ENCODE measurements at places on chromosomes 6 and 20.

GRCh38 chr6:123223461-123223860, 227.4 kb downstream of the CLVS2 start:
- no peak for DNase-seq

DNA sequence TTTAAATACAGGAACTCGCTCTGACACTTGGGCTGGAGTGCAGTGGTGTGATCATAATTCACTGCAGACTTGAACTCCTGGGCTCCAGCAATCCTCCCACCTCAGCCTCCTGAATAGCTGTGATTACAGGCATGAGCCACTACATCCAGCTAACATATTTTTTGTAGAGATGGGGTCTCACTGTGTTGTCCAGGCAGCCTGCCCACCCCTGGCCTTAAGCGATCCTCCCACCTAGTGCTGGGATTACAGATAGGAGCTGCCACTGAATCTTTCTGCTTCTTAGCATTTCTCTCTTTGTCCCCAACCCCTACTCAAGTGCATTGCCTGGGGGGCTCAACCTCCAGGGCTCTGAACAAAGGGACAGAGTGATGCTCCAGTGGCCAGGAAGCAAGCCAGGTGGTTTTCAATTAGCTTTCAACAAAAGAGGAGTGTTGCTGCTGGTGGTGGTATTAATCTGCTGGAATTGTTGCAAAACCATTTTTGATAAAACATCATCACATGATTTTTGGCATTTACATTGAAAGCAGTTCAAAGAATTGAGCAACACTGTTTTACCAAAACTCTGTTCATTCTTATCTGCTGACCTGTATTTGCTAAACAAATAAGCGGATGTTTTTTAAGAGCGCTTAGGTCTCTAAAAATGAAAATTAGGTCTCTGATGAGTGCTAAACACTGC, 40.4 kb upstream of the BPIFA2 start:
- DNase-seq, result no peak

GRCh38 chr20:16098890-16099639, 474.2 kb downstream of the KIF16B start:
- DNase-seq, result no peak

DNA sequence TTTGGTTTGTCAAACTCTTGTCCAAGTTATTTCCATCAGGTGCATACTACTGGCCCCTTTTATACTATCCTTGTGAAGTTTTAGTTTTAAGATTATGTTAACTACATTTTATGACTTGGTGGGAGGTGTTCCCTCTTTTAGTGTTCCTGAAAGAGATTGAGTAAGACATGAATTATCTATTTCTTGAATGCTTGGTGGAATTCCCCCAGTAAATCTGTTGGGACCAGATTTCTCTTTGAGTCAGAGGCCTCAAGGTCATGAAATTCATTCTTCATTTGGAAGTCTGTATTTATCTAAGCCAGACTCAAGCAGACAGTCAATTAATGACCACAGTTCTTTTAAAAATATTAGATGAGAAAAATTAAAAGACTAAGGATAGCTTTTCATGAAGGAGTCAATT, 81.3 kb downstream of the MOXD1 start:
- no peak for DNase-seq

DNA sequence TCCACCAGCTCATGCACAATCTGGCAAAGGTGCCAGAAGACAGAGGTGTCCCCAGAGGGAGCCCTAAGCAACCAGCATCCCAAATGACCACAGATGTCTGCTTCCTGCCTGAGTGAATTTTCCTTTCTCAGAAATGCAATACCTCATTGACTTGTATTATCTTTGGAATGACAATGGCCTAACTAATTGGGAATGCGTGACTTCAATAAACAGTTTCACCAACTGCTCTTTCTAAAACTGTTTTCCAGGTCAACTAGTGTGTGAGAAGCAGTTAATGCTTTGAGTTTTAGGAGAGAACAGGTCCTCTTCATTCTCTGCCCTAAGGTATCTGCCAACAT, 108.9 kb upstream of the SNX9 start:
- DNase-seq, result no peak

DNA sequence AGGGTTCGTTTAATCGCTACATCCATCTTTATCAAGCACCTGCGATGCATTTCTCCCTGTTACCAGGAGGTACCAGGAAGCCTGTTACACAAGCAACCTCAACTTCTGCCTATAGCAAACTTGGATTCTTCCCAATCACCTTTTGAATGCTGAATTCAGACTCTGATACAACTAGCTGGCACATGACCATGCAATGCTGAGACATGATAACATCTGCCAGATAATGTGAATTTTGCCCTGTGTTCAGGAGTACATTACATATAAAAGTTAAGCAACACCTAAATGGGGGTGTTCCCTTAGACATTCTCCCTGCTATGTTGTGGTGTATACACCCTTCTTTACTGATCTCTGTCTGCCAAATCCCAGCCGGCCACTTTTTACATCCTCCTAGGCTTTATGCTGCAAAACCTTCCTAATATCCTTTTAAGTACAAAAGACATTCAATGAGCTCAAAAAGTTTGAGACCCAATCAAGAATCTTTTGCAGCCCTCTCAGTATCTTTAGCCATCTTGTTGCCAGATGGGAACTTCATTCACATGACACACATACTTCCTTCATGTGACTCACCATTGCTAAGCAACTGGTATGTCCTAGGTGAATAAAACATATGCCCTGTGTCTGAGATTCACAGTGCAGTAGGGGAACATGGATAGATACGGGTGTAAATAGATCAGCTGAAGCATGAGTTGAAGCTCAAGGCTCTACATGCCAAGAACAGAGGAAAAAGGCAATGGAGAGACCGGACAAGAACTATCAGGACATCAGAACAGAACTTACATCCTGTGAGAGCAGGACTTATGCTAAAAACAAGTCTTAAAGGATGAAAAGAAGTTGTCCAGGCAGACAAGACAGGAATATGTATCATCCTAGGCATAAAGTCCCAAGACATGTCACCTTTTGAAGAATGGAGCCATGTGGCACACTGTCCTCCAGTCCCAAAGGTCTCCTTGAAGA, 84.3 kb downstream of the ZHX3 start:
- no peak for DNase-seq

- DNase-seq, result no peak
These were observed 110.5 kb upstream of the SLC2A12 start for GRCh38 chr6:134162932-134163331.

DNA sequence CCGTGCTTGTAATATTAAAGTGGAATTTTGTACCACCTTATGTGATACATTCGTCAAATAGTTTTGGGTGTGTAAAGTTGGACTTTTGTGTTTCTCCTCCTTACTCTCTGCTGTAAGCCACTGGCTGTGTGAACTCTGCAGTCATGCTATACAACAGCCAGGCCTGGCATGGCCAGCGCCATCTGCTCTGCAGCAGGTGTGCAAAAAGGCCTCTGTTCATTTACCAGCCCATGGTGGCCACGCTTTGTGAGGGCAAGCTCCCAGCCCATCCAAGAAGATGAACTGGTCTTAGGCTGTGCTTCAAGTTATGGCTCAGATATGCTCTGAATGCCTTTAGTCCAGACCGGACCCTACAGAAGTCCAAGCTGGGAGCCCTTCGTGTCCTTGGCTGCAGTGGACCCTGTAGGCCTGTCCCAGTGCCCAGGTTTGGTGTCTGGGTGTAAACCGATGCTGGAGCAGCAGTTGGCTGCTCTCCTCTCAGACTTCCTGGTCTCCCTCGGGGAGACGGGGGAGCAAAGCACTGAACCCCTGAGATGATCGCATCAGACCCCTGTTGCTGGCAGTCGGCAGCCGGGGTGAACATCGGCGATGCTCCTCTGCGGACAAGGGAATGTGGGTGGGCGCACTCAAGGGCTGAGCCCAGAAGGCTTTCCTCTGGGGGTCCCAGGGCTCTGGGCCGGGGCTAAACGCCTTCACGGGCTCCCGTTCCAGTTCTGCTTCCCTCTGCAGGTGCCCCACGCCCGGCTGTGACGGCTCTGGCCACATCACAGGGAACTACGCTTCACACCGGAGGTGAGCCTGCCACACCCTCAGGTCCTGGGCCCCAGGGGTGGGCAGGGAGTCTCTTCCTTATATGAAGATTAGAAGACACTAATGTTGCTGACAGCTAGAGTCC, 28.6 kb upstream of the PCMTD2 start:
- DNase-seq, result no peak

Measured in activated T-helper 1 cell treated with anti-CD3 and anti-CD28 coated beads, Interleukin-2, amount 50 U/mL, for 16 hours (primary cell).